ENCODE measurements at places on chromosomes 3 and 15.

DNA sequence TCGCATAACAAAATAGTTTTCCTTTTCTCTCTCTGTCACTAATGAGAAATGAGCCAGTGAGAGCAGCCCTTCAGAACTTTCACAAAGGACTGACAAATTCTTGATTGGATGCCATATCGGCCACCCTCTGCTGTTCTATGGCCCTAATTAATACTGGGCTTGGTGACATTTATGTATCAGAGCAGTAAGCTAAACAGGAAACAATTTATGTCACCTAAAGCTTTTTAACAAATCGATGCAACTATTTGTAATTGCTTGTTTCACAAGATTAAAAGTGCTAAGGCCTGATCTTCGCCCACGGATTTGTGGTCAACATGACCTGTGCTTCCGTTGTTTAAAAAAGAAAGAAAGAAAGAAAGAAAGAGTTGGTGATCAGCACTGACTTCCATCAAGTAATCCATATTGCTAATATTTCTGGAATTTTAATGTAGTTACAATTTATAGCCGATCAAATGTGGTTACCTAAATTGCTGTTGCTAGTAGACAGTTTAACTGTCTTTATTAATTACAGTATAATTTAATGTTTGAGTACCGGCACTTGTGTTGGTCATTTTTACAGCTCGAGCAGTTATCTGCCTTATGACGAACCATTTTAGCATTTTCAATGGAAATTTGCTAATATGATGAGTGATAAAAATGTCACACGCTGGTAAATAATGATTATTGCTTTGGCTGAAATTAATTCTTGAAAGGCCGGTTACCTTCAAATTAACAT, 631.3 kb downstream of the FOXP1 start:
- DNase-seq, result no peak

GRCh38 chr15:35393398-35393797, 152.6 kb downstream of the DPH6 start:
- DNase-seq, result no peak

DNA sequence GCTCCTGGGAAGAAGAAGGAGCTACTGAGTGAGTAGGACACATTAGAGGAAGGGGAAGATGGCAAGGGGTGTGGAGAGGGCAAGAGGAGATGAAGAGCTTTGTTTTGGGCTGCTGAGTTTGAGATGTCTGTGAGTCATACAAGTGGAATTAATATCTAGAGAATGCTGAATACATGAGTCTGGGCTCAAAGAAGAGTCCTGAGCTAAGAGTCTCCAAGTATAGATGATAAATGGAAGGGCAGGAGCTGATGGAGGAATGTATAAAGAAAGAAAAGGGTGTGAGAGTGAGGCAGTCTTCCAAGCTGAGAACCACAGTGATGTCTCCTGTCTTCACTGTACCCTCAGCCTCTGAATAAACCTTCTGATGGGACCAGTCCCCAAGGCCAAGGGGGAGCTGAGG, 205.5 kb upstream of the MRPL3 start:
- DNase-seq, result no peak

DNA sequence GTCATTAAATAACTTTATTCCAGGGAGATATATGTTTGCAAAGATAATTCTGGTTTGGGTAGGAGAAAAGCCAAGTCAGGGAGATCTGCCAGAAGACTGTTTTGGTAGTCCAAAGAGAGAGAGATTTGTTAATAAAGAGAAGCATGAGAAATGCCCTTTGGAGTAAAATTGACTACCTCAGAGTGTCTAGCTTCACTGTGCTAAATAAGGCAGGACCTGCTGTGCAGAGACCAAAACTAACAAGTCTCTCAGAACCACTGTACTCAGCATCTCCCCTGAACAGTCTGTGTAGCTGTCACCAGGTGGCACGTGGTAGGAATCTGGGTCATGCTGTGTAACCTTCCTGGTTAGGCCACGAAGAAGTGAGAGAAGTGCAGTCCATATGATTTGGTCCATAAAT, 31.6 kb upstream of the SLC35G2 start:
- DNase-seq, result no peak

DNA sequence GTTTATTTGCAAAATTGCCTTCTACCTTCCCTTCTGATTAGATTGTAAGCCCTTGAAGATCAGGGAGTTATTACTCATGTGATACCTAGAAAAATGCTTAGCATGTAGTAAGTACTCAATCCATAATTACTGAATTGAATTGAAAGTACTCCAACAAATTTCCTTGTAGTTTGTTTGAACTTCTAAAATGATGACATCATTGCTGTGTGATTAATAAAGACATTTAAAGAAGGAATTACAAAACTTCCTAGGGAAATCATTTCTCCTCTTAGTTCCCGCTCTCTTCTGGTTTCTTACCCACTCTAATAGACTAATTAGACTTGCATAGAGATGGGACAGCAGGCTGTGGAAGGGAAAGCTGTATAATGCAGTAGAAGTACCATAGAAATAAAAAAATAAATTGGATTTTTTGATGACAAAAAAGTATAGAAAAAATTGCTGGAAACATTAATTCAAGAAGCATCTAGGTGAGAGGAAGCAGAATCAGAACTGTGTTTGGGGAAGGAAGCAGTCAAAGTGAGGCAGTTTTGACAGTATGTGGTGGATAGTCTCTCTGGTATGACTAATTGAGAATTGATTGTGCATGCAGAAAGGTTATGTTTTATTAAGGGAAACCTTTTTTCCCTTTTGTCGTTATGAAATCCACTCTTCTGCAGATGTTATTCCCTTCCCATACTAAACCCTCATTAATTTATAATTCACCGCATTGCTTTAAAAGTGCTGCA, 93.0 kb downstream of the ALCAM start:
- DNase-seq, result no peak

DNA sequence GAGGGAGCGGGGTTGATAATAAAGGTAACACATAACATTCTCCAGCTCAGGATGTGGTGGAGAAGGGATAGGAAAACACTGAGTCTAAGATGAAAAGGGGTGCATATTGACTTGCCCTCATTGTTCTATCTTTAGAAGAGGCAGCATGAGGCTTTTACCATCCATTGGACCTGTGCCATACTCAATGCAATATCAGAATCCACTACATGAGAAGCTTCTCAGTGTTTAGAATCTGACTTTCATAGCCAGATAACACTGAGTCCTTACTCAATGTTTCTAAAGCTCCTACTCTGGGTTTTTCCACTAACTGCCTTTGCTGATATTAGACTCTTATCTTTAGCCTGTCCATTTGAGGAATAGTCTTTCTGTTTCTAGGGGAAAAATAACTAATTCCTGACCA, 24.3 kb upstream of the GADL1 start:
- no peak for DNase-seq

GRCh38 chr3:52069855-52070254, 13.5 kb upstream of the DUSP7 start:
- DNase-seq, result no peak

DNA sequence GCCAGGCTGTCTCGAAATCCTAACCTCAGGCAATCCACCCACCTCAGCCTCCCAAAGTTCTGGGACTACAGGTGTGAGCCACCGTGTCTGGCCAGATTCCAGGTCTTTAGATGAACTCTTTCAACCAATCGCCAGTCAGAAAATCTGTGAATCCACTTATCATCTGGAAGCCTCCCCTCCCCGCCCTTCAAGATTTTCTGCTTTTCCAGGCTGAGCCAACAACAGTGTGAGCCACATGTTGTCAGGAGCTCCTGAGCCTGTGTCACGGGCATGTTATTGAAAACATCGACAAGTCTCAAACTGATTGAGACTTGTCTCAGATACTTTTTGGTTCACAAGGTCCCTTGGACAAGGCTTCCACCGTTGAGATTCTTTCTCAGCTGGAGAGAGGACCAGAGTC, 52.0 kb upstream of the TRPM1 start:
- DNase-seq, result no peak

GRCh38 chr3:170429050-170429449, 10.4 kb downstream of the CLDN11 start:
- no peak for DNase-seq

GRCh38 chr15:41487381-41487780, 6.3 kb upstream of the ITPKA start:
- DNase-seq, result no peak

DNA sequence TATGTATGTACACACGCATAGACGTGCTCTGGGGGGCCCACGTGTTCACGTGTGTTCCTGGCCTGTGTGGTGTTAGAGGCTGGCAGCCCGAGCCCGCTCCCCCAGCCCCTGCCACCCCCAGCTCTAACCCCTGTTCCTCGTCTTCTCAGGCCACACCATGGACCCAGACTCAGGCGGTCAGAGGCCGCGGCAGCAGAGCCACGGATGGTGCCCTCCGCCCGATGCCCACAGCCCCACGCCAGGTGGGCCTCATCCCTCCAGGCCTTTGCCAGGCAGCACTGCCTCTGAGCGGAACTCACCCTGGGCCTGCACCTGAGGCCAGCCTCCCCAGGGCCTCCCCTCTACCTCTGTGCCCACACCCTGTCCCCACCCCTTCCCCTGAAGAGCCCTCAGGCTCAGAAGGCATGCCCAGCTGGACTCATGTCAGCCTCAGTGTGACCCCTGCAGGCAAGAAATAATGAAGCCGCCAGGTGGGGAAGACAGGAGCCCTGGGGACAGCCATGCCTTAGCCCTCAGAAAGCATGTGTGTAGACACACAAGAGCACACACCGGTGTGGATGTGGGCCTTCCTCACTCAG, 16.4 kb upstream of the GNAT1 start:
- no peak for DNase-seq

Data from activated CD8-positive, alpha-beta memory T cell treated with anti-CD3 and anti-CD28 coated beads, Interleukin-2, amount 50 U/mL, for 48 hours (primary cell).